Liver (tissue), 10 donors: ENCODE measurements at places on chromosomes 3 and 15. TPM values are rescaled to one million over a fixed set of nuclear protein-coding genes. Genes with fewer than 3 reads are reported as not detected.
A peak's percentile ranks its signal among the peaks of the same experiment; 100 is the strongest.

Gene IL16
- 4.7 TPM for total RNA-seq

Gene KCNH8
- total RNA-seq = 0.08 TPM

DNA sequence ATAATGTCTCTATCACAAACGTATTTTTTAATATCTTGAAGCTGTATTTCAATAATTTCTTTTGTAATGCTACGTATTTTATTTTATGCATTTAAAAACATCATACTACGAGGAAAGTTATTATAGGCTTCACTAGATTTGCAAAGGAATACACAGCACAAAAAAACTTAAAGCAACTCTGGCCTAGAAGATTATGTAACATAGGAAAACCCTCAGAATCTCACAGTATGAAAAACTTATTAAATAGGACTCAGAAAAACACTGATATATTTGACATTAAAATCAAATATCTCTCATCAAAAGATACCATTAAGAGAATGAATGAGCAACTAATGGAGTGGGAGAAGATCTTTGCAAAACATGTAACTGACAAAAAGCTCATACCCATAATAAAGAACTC, 63.7 kb downstream of the DMXL2 start:
- DNase-seq = no peak
- no peaks in the 10 kb centered on the region for H3K4me1 ChIP-seq
- H3K36me3 ChIP-seq = no peaks in the 10 kb centered on the region
- H3K4me3 ChIP-seq = no peak overlapping the region
- H3K27me3 ChIP-seq = no peaks in the 10 kb centered on the region

DNA sequence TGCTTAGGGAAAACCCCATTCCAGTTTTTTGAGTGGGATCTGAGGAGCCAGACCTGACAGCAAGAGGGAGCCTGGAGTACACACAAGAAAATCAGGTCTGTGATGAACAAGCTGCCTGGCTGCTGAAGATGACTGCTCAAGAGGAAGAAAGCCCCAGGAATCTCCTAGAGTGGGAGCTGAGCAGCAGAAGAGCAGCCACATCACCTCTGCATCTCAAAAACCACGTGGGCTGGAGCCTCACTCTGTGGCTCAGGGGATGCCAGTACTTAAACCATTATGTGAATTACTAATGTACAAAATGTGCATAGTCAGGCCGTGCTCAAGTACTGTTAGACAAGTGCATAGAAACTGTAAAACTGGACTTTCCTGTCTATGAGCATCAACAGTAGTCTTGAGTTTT, 52.4 kb downstream of the SLC9A9 start:
- no peaks in the 10 kb centered on the region for H3K4me1 ChIP-seq
- H3K27me3 ChIP-seq = no peaks in the 10 kb centered on the region
- DNase-seq = no peak
- H3K36me3 ChIP-seq = no peaks in the 10 kb centered on the region

GRCh38 chr3:62277986-62278385, 95.4 kb downstream of the FEZF2 start:
- H3K27me3 ChIP-seq = no peaks in the 10 kb centered on the region
- H3K36me3 ChIP-seq = no peaks in the 10 kb centered on the region
- H3K4me1 ChIP-seq = no peaks in the 10 kb centered on the region
- no peak for DNase-seq
- no peak overlapping the region for H3K27ac ChIP-seq

GRCh38 chr3:12150112-12150511, 8.6 kb downstream of the TIMP4 start:
- H3K36me3 ChIP-seq = no peaks in the 10 kb centered on the region
- H3K27ac ChIP-seq = no peak overlapping the region
- no peak overlapping the region for H3K4me3 ChIP-seq
- H3K27me3 ChIP-seq = no peaks in the 10 kb centered on the region
- H3K4me1 ChIP-seq = peaks cover 4% of the 10 kb centered on the region

DNA sequence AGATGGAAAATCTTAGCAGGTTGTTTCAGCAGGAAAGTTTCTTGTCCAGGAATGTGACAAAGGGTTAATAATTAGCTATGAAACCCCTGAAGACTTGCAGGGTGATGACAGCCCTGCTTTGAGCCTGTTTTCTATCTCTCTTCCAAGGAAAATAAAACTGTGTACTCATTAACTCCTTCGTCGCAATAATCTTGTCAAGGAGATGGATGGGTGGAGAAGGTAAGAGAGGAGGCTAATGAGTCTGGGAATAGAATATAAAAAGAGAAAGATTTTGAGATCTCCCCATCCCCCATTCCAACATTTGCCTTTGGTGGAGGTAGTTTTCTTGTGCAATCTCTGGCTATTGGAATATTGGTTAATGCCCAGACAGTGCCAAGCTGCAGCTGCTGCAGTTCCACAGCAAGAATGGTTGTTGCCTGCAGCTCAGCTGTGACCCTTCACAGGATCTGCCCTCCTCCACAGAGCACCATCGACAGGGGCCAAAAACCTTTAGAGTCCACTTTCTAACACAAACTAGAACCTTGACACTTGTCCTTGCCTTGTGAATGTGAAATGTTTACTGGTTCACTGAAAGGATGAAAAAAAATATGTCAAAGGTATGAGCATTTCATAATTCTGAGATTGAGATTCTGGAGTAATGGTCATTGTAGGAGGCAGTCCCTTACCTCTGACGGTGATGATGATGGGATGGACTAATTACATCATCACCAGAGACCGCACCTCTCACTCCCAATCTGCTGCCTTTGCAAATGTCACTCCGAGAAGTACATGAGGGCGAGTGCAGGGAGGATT, 4.2 kb upstream of the LRIG1 start:
- peak overlapping the region; percentile 78 for H3K27ac ChIP-seq
- no peak for DNase-seq

GRCh38 chr3:4852780-4853748, 126.2 kb upstream of the BHLHE40 start:
- H3K4me1 ChIP-seq = no peaks in the 10 kb centered on the region
- DNase-seq = no peak
- no peaks in the 10 kb centered on the region for H3K36me3 ChIP-seq
- no peak overlapping the region for H3K27ac ChIP-seq

DNA sequence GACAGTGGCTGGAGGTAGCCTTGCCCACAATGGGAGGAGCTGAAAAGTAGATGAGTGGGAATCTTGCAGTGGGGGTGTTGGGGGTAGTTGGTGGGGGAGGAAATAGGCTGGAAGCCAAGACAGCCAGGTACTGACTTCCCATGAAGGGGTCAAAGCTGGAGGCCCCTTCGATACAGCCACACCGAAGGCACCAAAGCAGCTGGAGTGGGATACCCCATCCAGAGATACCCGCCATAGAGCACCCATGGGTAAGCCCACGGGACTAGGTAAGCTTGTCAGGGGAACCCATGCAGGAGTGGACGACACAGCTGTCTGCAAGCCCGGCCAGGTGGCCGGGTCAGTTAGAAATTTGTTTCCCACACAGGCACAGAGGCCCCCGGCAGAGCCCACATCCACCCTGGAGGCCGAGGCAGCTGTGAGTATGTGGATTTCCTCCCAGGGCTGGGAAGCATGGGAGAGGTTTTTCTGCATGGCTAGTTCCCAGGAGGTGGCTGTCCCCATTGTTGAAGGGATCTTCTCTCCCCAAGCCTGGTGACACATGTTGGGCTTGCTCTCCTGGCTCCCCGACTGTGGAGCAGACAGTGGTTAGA, 28.6 kb downstream of the PRR23E start:
- peaks cover 7% of the 10 kb centered on the region for H3K27me3 ChIP-seq
- H3K4me3 ChIP-seq = no peak overlapping the region
- H3K27ac ChIP-seq = no peak overlapping the region
- no peaks in the 10 kb centered on the region for H3K36me3 ChIP-seq
- DNase-seq = no peak
- no peaks in the 10 kb centered on the region for H3K4me1 ChIP-seq
